ENCODE measurements at places on chromosomes 2 and 18. TPM values are rescaled to one million over a fixed set of nuclear protein-coding genes. Genes with fewer than 3 reads are reported as not detected.

The MTLN gene
- 46.4 TPM for total RNA-seq

The BOLL gene
- not detected for total RNA-seq

The IL1RL1 gene
- 1.1 TPM for total RNA-seq

The OR6B2 gene
- not detected for total RNA-seq

The VWA3B gene
- total RNA-seq = not detected

The KCNE4 gene
- total RNA-seq = 10.8 TPM

The PIEZO2 gene
- total RNA-seq = 0.31 TPM

The LINC00305 gene
- total RNA-seq = not detected

The HNMT gene
- 90.6 TPM for total RNA-seq

The DES gene
- 0.62 TPM for total RNA-seq

The STARD6 gene
- 0.53 TPM for total RNA-seq

The TMEM247 gene
- not detected for total RNA-seq

The IL1A gene
- total RNA-seq = 0.13 TPM

The PDE1A gene
- 95.7 TPM for total RNA-seq

The TBR1 gene
- total RNA-seq = not detected

The LRATD1 gene
- total RNA-seq = 0.26 TPM

The GALR1 gene
- not detected for total RNA-seq

The VRK2 gene
- total RNA-seq = 32.4 TPM

The POTEC gene
- total RNA-seq = not detected

The CROCC2 gene
- total RNA-seq = under 0.01 TPM

The INPP5D gene
- 0.56 TPM for total RNA-seq

The KIF1A gene
- total RNA-seq = not detected

The BMP10 gene
- total RNA-seq = not detected

The ZC3H15 gene
- total RNA-seq = 63.0 TPM

The MC5R gene
- not detected for total RNA-seq

The ST8SIA3 gene
- not detected for total RNA-seq

The ADD2 gene
- total RNA-seq = 0.06 TPM

The CHRNG gene
- not detected for total RNA-seq
